ENCODE measurements at places on chromosomes 6 and 20.
A peak's percentile ranks its signal among the peaks of the same experiment; 100 is the strongest.

DNA sequence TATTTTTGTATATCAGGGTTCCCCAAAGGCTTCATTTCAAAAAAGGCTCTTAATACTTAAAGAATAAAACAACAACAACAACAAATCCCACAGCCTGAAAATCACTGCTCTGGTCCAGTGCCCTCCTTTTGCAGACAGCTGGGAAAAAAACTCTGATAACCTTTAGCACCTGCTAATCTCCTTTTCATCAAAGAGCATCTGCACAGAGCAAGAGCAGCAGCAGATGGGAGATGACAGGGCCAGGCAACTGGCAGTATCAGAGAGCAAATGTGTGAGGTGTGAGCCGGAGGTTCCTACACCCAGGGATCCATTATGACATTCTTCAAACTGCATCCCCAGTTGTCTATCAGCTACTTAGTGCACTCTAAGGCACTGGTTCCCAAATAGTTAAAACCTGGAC, 25.7 kb downstream of the TTI1 start:
- DNase-seq = no peak

GRCh38 chr6:150741633-150742200, 123.8 kb upstream of the MTHFD1L start:
- no peak for DNase-seq

DNA sequence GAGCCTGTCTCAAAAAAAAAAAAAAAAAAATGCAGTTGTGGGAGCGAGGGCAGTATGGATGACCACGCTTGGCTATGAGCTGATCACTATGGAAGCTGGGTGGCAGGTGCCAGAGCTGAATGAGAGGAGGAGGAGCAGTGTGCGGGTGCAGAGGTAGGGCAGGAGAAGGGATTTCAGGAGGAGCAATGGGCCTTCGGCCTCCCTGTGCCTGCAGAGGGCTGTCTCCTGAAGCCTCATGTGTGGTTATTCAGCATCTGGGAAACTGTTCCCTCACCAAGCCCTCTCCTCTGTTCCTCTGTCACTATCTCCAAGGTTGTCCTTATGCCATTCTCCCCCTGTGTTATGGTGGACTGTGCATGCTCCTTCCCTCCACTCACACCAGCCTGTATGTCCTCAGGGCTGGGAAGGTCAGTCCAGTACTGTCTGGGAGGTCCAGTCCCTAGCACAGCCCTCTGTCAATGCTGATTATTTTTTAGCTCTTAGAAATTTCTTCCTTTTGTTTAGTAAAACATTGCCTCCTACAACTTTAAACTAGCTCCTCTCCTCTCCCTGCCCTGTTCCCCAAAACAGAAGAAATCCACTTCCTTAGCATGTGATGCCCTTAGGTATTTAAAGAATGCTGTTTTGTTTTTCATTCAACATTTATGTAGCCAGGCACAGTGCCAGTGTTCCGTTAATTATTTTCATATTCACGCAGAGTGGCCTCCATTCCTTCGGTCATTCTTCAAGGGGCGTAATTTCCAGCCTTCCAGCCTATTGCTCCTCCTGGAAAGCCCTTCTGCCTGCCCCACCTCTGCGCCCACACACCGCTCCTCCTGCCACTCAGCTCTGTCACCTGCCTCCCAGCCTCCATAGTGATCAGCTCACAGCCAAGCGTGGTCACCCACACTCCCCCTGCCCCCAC, 48.9 kb downstream of the CNBD2 start:
- DNase-seq = peak; percentile 47

GRCh38 chr6:24667378-24667803, 514 bp downstream of the ACOT13 start:
- no peak for DNase-seq

DNA sequence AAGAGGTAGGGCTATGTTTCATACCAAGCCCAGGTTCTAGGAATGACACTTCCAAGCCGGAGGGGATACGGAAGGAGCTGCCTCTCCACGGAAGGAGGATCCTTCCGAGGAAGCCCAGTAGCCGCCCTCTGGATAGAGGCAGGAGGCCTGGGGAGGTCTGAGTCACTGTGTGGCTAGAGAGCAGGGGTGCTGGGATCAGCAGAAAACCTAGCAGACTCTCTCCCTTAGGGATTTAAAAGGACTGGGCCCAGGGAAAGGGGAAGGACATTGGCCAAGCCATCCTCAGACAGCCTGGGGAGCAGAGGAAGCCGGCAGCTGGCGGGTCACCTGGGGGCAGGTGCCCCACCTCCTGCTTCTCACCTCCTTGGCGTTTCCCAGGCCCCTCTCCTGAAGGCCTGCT, 36.6 kb upstream of the NFATC2 start:
- DNase-seq = no peak

GRCh38 chr20:43825581-43825980, 89.1 kb upstream of the TOX2 start:
- no peak for DNase-seq

DNA sequence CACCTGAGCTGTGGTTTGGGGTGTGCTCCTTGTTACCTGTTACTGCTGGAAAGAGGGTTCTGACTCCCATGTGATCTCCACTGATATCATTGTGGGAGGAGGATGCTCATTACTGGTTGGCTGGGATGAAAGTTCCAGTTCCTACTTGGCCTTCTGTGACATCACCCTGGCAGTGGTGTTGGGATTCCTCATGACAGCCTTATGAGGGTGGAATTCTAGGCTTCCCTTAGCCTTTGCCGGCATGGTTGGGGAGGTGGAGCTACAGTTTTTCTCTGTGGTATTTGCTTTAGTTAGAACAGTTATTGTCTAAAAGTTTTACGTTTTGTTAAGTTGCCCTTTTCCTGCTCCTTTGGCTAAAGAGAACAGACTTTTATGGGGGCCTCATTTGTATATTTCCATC, 112.1 kb downstream of the AFG1L start:
- DNase-seq = no peak

GRCh38 chr6:14165091-14165490, 47.5 kb downstream of the CD83 start:
- no peak for DNase-seq

GRCh38 chr6:142925575-142926110, 19.3 kb downstream of the HIVEP2 start:
- DNase-seq = no peak

DNA sequence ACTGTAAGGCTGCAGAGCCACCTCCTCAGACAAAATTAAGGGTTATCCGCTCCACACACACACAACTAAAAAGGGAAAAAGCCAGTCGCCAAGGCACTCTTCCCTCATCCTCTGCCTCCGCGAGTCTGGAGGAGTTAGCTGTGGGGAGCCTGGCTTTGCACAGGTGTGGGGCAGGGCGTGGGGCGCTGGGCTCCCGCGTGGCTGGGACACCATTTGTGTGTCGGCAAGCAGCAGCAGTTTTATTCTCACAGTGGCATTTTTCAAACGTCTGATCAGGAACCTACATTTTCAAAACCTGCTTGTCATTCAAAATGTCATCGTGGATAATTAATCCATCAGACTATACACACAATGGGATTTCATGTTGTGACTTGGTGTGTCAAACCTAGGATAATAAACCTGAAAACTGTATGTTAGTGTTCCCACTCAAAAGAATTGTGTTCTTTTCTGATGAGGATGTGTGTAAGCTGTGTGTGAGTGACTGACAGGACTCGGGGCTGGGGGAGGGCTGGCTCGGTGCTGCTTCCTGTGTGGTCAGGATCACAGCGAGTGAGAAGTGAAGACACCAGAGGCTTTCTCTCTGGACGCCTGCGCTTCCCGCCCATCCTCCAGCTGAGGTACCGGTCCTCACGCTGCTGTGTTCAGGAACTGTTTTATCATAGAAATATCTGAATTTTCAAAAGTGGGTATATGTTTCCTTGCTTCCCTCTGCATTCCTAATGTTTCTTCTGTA, 83.1 kb downstream of the IRF4 start:
- no peak for DNase-seq

DNA sequence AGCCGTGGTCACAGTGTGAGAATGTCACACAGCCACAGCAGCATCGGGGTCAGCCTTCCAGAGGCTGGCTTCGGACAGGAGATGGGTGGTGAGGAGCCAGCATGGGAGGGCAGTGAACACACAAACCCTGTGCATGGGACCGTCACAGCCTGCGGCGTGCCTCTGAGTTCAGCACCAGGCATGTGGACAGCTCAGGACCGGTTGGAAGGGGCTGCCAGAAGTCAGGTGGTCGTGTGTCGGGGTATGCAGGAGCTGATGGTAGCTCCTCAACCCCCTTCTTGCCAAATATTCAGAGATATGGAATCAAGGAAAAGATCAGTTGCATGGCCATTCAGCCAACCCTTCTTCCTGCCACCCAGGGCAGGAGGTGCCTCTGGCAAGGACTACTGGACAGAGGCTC, 28.2 kb downstream of the MYT1 start:
- no peak for DNase-seq

DNA sequence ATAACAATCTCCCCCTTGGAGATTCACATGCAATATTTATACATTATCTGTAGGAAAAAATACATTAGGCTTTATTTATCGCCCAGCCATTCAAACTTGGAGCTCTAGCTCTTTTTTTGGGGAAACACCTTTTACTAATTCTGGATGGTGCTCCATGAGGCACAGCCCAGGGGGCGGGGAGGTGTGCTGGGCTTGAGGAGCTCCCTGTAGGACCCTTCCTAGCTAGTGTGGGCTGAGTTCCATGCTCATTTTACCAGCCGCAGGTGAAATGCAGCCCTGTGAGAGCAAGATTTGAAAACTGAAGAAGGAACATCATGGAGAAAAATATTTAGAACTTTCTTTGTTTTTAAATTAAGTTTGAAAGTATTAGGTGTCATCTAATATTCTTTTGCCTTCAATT, 99.6 kb upstream of the POPDC3 start:
- no peak for DNase-seq

DNA sequence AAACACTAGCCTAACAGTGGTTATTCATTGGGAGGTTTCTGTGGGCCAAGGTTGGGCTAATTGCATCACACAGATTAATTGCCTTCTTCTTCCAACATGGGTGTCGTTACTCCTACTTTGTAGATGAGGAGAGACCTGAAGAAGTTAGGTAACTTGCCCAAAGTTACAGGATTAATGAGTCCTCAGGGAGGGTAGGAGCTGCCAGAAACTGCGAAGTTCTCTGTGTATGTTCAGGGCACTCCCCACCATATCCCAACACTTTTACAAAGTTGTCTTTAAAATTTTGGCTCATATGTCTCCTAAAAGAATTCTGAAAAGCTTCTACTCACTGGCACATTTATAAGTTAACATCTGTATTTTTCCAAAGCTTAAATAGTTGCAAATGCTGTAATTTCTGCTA, 323.5 kb upstream of the HSF2 start:
- no peak for DNase-seq

DNA sequence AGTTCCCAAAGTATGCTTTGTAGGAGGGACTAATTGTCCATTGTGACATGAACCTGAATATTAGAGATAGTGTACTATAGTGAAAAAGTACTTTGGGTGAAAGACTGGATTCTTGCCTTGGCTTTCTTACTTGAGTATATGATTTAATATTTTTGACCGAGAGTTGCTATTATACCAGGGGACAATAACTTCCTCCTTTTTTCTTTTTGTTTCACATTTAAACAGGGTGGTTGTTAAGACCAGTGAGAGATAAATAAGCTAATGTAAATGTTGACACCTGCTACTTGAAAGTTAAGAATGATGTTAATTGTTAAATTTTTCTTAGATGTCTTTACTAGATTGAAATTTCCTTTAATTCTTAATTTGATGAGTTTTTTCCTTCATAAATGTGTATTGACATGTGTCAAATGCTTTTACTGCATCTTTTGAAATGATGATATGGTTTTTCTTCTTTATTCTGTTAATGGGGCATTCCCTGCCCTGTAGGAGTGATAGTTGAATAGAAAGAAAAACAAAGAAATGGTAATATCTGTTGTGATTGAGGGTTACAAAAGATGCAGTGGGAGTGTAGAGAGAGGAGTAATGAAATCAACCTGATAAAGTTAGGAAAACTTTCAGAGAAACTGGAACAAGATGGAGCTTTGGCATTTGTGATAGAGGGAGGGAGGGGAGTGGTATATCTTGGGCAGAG, 48.4 kb downstream of the ZFAND3 start:
- no peak for DNase-seq

- no peak for DNase-seq
These were observed 90.1 kb downstream of the ZNF217 start for GRCh38 chr20:53503517-53503919.

- DNase-seq = no peak
These were observed 98.1 kb downstream of the MYLK4 start for GRCh38 chr6:2652611-2653010.

- DNase-seq = peak; percentile 86
These were observed 108.4 kb upstream of the PRSS16 start for GRCh38 chr6:27138837-27139755.

- no peak for DNase-seq
These were observed 57.6 kb upstream of the IPCEF1 start for GRCh38 chr6:154414021-154414813.

- no peak for DNase-seq
These were observed 25.0 kb upstream of the ABT1 start for GRCh38 chr6:26571592-26572296.

DNA sequence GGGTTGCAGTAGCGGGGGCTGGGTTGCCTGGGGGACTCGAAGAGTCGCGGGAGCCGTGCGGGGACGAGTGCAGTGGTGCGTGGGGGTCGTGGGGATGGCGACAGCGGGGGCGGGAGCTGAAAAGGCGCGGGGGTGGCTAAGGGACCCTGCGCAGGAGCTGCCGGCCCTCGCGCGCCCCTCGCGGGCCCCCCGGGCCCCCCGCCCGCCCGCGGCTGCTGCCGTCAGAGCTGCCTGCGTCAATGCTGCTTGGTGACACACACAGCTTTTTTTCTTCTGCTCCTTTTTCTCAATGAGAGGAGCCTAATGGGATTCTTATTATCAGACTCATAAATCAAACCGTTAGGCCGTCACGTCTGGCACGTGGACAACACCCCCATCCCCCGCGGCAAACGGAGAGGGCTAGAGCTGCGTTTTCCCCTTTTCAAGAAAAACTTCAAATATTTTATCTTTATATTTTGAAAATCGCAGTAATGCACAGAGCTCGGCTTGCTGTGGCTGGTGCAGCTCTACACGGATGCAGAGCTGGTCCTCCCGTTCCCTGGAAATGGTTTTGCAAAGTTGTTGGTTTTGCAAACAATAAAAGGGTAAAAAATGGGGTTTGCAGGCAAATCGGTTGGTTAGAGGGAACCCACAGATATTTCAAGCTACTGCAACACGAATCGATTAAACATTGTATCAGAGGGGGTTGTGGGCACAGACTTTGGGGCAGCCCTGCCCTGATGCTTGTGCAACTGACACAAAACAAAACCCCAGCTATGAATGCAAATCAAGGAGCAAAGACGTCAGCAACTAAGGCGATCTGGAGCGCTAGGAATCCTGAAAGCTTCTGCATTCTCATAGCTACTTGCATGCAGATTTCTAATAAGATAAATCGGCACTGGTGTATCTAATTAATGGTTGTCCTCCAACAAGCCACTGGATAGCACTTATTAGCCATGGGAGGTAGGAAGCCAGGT, 161.4 kb downstream of the TBXT start:
- DNase-seq = peak; percentile 86

- no peak for DNase-seq
These were observed 23.3 kb downstream of the MTFR2 start for GRCh38 chr6:136226674-136227377.
